GDM1 (cell line): ENCODE measurements at places on chromosomes 1 and 21.

GRCh38 chr1:94541246-94542087 lies at the start of gene F3:
Gene F3, minus strand, starts transcription at chr1:94541759. Its CDS starts 123 bp downstream, at chr1:94541636.
- DNase-seq: peak; percentile 71

DNA sequence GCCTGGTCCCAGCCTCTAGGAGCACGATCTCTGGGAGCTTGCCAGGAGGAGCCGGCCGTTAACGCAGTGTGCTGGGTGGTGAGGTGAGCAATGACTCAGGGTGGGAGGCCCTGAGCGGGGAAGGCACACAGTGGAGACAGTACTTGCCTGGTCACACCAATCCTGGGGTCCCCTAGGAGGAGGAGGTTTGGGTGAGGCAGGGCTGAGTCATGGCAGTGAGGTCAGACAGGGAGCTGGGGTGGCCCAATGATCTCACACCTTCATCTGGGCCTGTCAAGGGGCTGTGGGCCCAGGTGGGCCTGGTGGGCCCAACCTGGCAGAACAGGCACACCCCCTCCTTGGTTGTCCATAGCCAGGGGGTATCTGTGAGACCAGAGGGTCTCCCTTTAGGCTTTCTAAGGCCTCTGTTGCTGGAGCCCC lies 8.6 kb upstream of the EDN2 start:
- DNase-seq: no peak

- no peak for DNase-seq
Measured at GRCh38 chr1:235635938-235636662, 13.5 kb downstream of the GNG4 start.

DNA sequence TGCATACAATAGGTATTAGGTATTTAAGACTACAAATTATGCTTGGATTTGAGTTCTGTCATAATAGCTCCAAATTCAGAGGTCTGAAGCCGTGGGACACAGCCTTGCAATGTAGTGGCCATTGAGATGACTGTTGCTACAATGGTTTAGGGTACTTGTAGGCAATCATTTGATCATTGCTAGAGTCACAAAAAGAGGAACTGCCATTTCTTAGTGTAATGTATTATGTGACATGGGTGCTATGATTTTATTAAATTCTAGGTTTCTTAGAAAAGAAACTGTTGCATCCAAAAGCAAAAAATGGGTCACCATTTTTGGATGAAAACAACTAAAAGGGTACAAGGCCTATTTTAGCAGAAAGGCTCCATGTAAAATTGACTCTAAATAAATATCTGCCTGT lies 129.9 kb upstream of the ZNF644 start:
- DNase-seq: no peak

GRCh38 chr1:220894025-220894923 lies 15.0 kb downstream of the HLX start:
- DNase-seq: no peak
